Activated naive CD4-positive, alpha-beta T cell (primary cell): ENCODE measurements at places on chromosomes 12 and 14.
A peak's percentile ranks its signal among the peaks of the same experiment; 100 is the strongest.

- no peak for DNase-seq
Measured at GRCh38 chr12:111584959-111585358, 14.2 kb downstream of the ATXN2 start.

DNA sequence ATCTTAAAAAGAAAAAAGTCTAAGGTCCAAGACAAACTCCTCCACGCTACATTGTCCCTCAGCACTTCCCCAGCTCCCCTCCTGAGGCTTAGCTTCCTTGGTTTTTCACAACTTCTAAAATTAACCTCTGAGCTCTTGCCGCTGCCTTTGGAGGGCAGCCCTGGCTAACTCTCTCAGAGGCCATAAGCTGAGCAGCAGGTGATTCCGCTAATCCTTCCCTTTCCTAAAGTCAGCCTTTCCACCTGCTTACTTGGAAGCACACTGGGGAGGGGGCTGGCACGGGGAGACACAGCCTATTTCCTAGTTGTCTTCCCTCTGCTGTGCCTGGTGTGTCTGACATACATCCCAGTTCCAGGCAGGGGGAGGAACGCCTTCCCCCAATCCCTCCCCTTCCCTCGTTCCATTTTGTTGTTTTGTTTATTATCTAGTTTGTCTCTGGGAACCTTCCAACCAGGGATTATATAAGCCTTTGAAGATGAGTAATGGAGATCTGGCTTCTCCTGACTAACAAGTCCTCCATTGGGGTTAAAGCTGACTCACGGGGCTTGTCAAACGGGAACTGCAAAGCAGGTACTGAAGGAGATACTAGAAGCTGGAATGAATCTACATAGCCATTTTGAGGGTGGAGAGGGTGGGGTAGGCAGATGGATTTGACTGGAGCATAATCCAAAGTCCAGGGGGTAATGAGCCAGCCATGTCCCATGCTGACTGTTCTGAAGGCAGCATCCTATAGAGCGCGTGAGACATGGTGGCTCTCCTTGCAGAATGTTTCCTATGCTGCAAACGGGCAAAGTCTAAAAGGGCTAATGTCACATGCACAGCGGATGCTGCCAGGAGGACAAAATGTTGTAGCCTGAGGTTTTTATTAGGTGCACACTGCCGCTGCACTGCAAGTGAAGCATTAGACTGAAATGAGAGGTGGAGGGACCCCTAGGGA is 230.8 kb downstream of the FOXN3 start:
- no peak for DNase-seq

DNA sequence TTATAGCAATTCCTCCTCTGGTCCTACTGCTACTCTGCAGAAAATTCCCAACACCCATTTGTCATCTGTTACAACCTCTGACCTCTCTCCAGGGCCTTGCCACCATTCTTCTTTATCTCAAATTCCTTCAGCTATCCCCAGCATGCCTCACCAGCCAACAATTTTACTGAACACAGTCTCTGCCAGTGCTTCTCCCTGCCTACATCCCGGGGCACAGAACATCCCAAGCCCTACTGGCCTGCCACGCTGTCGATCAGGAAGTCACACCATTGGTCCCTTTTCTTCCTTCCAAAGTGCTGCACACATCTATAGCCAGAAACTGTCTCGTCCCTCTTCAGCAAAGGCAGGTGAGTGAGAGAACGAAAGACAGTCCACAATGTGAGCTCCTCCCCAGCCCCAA is 122.1 kb downstream of the TTLL5 start:
- no peak for DNase-seq

DNA sequence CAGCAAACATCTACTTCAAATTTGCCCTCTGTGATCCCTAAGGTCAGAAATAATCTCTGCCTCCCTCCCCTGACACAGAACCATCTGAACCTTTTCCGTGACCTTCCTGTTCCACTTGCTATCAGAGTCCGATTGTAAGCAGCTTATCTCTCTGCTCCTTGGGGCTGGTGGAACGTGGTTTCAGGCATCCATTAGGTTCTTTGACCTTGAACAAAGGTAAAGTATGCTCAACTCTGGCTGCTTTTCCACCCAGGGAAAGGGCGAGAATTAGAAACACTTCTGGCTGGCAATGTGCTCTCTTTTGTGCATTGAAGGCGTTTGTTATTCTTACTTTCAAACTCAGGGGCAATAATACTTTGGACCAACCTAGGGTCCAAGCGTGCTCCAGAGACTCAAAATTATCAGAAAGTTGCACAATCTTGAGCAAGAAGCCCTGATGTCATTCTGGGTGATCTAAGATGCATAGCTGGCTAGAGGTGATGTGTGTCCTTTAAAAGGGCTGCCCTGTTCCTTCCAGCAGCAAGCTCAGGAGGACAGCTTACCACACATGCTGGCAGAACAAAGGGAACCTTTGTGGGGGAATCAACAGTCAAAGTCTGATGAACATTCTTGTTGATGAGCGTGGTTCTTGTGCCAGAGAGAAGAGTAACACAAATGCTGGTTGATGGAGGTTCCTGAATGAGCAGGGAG is 29.8 kb downstream of the ADGRD1 start:
- no peak for DNase-seq

GRCh38 chr12:121892673-121893561 is 4.3 kb downstream of the PSMD9 start:
- no peak for DNase-seq

DNA sequence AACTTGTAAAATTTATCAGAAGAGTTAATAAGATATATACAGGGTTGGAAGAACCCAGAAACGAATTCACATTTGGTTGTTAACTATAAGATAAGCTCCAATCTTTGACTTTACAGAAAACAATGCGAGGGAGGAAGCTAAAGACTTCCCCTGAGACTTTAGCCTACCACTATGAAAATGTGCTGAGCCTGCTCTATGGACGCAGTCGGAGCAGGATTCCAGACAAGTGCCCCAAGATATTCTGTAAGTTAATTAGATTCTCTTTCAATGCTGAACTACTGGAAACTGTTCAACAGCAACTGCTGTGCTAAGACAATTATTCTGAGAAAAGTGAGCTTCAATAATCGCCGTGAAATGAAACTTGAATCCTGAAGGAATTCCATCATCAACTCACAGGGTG is 8.3 kb upstream of the LRRC10 start:
- no peak for DNase-seq

DNA sequence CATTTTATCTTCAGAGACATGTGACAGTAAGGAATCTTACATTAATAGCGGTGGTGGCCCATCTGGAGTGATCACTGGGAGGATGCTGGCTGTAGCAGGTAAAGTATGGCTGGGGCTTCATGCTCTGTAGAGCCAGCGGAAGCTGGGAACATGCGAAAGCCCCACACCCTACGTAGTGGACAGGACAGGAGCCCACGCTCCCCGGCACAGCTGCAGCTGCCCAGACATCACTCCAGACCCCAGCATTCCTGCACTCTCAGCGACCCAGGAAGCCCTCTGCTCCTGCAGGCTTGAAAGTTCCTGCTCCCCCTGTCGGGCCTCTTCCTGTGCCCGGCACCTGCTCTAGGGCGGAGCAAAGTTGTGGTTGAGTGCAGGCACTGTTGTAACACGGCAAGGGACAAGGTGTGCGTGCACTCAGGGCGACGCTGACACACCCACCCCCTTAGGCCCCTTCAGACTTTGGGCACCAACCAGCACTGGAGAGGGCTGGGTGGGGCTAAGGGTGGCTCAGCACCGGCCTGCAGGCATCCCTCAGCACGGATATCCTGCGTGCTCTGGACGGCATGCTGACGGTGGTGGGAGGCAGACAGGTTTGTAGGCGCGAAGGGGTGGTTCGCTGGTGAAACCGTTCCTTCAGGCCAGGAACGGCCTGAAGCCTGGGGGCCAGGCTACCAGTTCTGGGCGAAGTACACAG is 568.3 kb downstream of the FSCB start:
- DNase-seq = no peak

GRCh38 chr12:113347892-113348291 is 10.5 kb upstream of the PLBD2 start:
- no peak for DNase-seq

DNA sequence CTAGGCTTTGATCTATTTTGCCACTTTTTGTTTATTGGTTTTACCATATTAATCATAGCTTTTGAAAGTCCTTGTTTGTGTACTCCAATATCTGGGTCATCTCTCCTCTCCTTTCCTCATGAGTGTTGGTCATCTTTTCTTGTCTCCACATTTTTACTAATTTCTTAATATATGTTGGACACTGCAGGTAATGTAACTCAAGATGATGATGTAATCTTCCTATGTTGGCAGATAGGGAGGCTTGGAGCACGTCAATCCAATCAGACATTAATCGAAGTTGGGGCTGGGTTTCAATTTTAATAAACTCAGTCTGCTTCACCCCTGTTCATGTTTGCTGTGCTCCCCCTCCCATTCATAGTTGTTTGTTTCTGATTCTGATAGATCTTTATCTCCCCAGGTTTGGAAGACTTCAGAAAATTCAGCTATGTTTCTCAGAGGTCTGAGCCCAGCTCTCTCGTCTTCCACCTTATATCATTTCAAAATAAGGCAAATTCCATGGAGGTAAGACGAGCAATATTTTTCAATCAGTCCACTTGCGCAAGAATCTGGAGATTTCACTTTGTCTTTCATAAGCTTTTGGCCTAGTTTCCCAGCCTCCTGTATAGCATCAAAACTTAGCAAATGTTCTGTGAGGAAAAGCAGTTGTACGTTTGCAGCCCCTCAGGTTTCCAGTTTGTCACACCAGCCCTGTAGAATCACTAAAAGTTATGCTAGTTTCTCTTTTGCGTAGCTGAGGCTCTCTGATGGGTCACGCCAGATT is 504.1 kb downstream of the TMTC2 start:
- DNase-seq = no peak

DNA sequence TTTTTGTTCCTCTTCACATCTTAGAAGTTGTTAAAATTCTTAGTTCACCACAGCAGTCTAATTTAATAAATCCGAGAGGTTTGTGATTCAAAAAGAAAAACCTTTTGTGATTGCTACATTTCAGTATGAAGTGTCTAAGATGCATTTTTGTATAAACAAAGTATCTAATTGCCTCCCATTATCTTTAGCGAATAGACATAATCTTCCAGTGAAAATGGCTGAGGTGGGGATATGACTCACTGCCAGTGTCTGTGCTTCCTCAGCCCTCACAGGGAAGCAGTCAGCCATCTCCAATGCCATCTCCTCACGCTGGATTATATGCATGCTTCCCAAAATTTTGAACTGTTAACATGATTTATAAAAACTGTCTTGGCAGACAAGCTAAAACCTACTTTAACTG is 7.6 kb downstream of the GCH1 start:
- DNase-seq = no peak

GRCh38 chr12:19988459-19988873 is 379.9 kb upstream of the PDE3A start:
- DNase-seq = no peak

DNA sequence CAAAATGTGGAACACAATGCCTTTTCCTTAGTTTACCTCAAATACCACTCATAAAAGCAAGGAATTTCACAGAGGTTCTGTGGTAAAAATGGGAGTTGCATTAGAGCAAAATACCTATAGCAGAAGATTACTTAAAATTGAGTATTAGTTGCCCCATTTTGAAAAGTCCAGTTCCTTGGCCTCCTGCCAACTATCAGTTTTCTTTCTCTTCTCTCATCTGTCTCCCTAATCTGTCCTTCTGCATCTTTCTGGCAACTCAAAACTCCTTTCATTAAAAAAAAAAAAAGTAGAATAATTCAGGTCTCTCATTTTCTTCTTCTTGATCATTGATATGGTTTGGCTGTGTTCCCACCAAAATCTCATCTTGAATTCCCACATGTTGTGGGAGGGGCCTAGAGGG is 127.3 kb downstream of the ATP23 start:
- no peak for DNase-seq

- peak; percentile 55 for DNase-seq
Measured at GRCh38 chr14:51846631-51847488, 13.6 kb upstream of the GNG2 start.

GRCh38 chr12:109650808-109651207 is 62.8 kb upstream of the FAM222A start:
- DNase-seq = no peak

DNA sequence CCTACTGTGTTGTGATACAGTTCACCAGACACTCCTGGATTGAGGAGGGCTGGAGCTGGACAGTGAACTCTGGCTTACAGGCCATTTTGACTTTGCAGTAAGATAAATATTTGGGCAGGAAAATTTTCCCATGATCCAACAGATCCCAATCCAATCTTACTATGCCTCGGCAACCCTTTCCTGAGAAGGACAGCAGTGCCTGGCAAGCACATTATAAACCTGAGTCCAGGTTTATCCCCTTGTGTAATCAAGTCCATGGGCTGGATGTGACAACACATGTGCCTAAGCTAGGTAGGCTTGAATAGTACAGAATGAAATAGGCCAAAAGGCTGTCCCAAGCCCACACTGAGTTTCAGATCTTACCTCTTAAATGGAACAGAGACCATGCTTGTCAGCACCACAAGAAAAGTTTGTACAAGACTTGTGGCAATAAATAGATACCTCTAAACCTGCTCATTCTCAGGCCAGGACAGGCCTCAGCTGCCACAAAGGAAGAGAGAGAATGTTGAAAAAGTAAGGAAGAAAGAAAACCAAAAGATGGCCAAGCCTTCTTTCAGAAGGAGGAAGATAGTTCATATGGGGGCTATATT is 34.9 kb downstream of the CREBL2 start:
- DNase-seq = no peak

DNA sequence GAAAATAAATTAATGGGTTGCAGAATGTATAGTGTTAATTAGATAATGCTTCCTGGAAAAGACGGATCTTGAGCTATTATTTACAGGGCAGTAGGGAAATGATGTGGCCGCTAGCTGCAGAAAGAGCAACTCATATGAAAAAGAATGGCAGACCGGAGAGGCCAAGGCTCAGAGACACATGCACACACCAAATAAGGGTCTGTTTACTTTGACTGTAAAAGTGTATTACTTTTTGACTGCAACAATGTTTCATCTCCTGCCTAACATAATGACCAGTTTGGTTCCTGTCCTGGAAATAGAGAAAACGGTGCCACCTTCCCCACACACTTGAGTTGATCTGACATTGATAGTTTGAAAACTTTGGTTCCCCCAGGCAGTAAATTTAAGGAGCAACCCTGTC is 290.9 kb downstream of the CACNA1C start:
- no peak for DNase-seq

- no peak for DNase-seq
Measured at GRCh38 chr14:81363746-81364378, 36.3 kb downstream of the STON2 start.

- DNase-seq = no peak
Measured at GRCh38 chr12:5509557-5509956, 77.6 kb downstream of the NTF3 start.

DNA sequence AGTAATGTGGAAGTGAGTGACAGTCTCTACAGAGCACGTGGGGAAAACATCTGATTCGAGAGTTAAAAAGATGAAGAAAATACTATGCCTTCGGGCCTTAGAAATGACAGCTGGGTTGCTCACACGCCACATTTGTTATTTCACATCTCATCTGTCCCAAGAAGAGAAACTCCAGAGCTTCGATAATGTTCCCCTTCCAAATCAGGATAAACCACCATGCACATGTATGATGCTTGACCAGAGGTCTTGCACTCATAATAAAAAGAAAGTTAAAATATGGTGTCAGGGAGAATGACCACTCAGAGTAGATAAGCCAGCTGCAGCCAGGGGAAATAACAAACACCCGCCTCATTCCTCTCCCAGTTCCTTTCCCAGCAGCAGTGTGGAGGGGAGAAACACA is 34.6 kb downstream of the NIN start:
- DNase-seq = no peak

- DNase-seq = no peak
Measured at GRCh38 chr12:59055204-59055860, 135.0 kb upstream of the LRIG3 start.

GRCh38 chr12:90974286-90974685 is 19.3 kb upstream of the CCER1 start:
- no peak for DNase-seq

GRCh38 chr12:47892819-47893218 is 12.0 kb downstream of the VDR start:
- no peak for DNase-seq

GRCh38 chr14:50379563-50379962 is 17.1 kb downstream of the CDKL1 start:
- no peak for DNase-seq
